ENCODE measurements at places on chromosomes 1 and 21. TPM values are rescaled to one million over a fixed set of nuclear protein-coding genes. Genes with fewer than 3 reads are reported as not detected.

GRCh38 chr1:199279067-199279466 is 640.2 kb downstream of the PTPRC start:
- H3K4me3 ChIP-seq, result no peak overlapping the region
- no peaks in the 10 kb centered on the region for H3K4me1 ChIP-seq
- no peaks in the 10 kb centered on the region for H3K27me3 ChIP-seq
- H3K27ac ChIP-seq, result no peak overlapping the region
- H3K36me3 ChIP-seq, result no peaks in the 10 kb centered on the region

DNA sequence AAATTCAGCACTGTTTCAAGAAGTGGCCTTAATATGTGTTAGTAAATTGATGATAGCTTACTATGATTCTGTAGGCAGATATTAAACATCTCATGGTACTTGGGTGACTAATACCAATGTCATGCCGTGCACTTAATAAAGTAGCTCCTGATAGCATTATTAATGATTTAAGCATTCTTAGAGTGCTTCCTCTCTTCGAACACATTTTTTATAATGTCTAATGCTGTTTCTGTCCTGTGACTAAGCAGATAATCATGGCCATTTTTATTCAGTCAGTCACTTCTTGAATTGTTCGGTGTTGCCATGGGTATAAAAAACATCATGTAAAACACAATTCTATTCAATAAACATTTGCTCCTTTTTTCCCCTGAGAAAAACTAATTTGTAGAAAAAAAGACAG is 804.6 kb upstream of the ADGRL4 start:
- no peaks in the 10 kb centered on the region for H3K4me1 ChIP-seq
- no peaks in the 10 kb centered on the region for H3K27me3 ChIP-seq
- no peak for DNase-seq

- H3K27me3 ChIP-seq, result no peaks in the 10 kb centered on the region
- H3K4me3 ChIP-seq, result no peak overlapping the region
- no peak overlapping the region for H3K27ac ChIP-seq
- no peaks in the 10 kb centered on the region for H3K4me1 ChIP-seq
Measured at GRCh38 chr1:213564215-213564659, 423.5 kb upstream of the PROX1 start.

- H3K4me1 ChIP-seq, result no peaks in the 10 kb centered on the region
- no peak for DNase-seq
- H3K27me3 ChIP-seq, result no peaks in the 10 kb centered on the region
- H3K4me3 ChIP-seq, result no peak overlapping the region
- H3K36me3 ChIP-seq, result peaks cover 3% of the 10 kb centered on the region
- no peak overlapping the region for H3K27ac ChIP-seq
Measured at GRCh38 chr1:171833091-171833825, 8.0 kb upstream of the DNM3 start.

GRCh38 chr21:29649406-29649814 is 290.4 kb downstream of the GRIK1 start:
- DNase-seq, result no peak
- H3K36me3 ChIP-seq, result no peaks in the 10 kb centered on the region
- no peak overlapping the region for H3K27ac ChIP-seq
- no peaks in the 10 kb centered on the region for H3K4me1 ChIP-seq

- H3K36me3 ChIP-seq, result no peaks in the 10 kb centered on the region
- no peak overlapping the region for H3K27ac ChIP-seq
- H3K4me1 ChIP-seq, result peaks cover 39% of the 10 kb centered on the region
- no peak for DNase-seq
- peaks cover 15% of the 10 kb centered on the region for H3K27me3 ChIP-seq
Measured at GRCh38 chr1:94119796-94120569, 965 bp downstream of the ABCA4 start.

GRCh38 chr1:160868141-160868540 is 5.5 kb upstream of the CD244 start:
- H3K36me3 ChIP-seq, result no peaks in the 10 kb centered on the region
- no peaks in the 10 kb centered on the region for H3K27me3 ChIP-seq
- peaks cover 11% of the 10 kb centered on the region for H3K4me1 ChIP-seq
- no peak overlapping the region for H3K27ac ChIP-seq

GRCh38 chr1:192303029-192303428 is 13.8 kb upstream of the RGS21 start:
- H3K4me3 ChIP-seq, result no peak overlapping the region
- H3K27ac ChIP-seq, result no peak overlapping the region
- DNase-seq, result no peak

Gene LRRC8C
- total RNA-seq, result 20.1 TPM

Measured in endothelial cell (in vitro differentiated cells).